H1 (cell line): ENCODE measurements at places on chromosomes 4 and X.

DNA sequence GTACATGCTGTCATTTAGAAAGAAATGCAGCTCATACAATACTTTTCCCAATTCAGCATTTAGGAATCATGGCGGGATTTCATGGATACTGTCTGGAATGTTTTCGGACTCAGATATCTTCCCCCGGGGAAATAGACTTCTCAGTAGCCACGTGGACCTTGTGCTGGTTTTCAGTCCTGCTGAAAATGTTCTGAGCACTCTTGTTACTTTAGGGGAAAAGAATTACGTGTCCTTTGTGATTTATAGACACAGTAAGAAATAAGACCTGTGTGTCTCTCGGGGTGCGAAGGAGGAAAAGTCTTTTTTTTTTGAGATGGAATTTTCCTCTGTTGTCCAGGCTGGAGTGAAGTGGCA, 3.8 kb downstream of the CD99 start:
- no peak for DNase-seq

DNA sequence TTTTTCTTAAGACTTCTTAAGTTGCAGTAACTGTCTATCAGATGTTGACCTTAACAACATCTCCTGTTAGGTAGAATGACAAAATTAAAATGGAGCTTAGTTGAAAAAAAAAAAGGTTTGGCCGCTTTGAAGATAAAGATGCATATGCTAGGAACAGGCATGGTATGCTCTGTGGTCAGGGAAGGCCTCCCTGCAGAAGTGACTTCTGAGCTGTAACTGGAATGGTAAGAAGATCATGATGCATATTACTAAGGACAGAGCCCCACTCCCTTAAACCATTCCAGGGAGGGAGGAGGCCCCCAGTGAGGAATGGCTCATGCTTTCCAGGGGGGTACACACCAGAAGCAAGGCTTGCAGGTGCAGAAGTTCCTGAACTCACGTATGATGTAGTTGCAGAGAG, 43.7 kb downstream of the PDLIM5 start:
- DNase-seq, result no peak

GRCh38 chr4:65223601-65224000, 446.7 kb downstream of the EPHA5 start:
- DNase-seq, result no peak

GRCh38 chr4:170772429-170772828, 682.7 kb upstream of the AADAT start:
- no peak for DNase-seq

DNA sequence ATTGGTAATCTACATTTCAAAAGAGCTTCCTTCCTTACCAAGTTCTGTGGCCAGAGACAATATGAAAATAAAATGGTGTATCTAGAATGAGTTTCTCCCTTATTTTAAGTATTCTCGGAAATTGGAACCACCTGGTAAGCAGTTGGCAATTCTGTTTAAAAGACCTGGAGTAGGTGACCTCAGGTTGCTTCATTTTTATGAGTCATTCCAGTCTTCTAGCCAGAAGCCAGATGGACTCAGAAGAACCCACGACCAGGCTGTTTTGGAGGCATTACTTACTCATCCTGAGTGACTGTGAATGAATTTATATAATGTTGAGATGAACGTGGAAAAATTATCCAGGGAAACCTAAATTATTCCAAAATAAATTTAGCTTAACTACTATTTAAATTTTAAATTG, 9.1 kb downstream of the BMPR1B start:
- no peak for DNase-seq

DNA sequence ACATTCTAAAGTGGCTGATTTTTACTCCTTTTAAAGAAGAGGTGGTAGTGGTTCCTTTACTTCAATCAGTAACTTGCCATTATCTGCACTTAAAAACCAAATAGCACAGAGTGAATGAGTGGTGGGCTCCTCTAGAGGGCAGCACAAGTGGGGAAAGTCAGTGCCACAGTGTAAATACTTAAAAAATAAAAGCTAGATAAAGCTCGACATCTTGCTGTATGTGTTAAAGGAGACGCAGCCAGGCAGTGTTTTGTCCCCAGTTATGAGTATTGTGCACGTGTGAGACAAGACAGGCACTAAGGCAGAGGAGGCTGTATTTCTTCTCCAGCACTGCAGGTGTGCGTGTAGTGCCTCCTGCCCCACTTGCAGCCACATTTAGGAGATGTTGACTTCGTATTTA, 24.6 kb downstream of the NAP1L5 start:
- DNase-seq, result peak; percentile 23

GRCh38 chr4:39353478-39354253, 12.5 kb downstream of the RFC1 start:
- DNase-seq, result no peak

- no peak for DNase-seq
These were observed 19.2 kb downstream of the OTC start for GRCh38 chrX:38371641-38372040.

DNA sequence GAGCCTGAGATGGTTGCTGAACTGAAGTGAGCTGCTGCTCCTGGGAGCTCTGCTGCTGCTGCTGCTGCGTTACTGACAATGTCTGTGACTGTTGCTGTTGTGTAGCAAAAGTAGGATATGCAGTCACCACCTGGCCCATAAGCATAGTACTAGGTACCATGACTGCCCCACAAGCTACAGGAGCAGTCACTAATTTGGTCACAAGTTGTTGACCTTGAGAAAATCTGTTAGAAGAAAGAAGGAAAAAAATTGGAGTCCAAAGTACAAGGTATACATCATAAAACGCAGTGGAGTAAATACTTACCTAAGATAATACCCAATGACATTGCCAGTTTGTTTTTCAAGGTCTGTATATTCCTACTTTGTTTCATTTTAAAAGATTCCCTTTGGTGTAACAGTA, 42.6 kb downstream of the TMEM165 start:
- DNase-seq, result no peak

GRCh38 chr4:51862781-51863180, 19.8 kb downstream of the DCUN1D4 start:
- DNase-seq, result no peak

- DNase-seq, result no peak
These were observed 163.3 kb upstream of the PRDX4 start for GRCh38 chrX:23503835-23504539.

GRCh38 chrX:21974011-21974385, 33.5 kb downstream of the SMS start:
- DNase-seq, result no peak

GRCh38 chrX:33126469-33126868, 84.9 kb downstream of the DMD start:
- no peak for DNase-seq

DNA sequence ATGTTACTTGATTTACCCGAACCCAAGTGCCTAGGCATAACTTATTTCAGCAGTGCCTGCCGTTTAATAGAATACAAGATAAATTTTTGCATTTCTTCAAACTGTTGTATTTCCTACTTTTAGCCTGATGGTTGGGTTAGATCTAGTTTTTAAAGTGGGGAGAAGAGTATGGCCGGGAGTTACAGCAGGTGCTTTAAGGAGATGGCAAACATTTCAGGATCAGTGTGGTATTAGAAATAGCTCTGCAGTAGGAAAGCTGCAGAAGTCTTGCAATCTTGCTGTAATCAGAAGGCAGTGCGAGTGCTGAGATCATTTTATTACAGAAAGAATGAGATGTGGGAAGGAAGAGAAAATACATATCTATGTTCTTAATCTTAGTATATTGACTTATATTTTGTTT, 977.8 kb upstream of the TENM3 start:
- DNase-seq, result no peak

- DNase-seq, result no peak
These were observed 435.3 kb downstream of the ZIC3 start for GRCh38 chrX:138001226-138001625.

DNA sequence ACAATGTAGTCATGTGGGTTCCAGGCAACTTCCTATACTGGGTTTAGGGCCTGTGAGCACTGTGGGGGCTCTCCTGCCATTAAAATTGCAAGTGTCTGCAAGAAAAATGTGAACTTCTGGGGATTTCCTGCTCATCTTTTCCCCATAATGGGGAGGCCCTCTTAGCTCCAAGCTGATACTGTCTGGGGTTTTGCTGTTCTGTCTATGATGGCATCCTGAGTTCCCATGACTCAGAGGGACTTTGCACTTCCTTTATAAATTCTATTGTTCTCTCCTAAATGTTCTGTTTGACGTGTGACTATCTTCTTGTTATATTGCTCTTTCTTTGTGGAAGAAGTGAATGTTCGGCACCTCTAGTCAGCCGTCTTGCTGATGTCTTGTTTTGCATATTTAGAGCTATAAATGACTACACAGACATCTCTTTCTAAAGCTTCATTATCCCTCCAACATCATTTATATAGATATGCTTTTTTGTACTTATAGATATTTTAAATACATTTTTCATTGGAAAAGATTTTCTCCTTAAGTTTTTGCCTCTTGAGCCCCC, 465.8 kb downstream of the NAF1 start:
- DNase-seq, result no peak

- DNase-seq, result no peak
These were observed 44.1 kb downstream of the TIGD4 start for GRCh38 chr4:152735396-152735859.
